AML-193 (cell line): ENCODE measurements at places on chromosomes 7 and 10.

DNA sequence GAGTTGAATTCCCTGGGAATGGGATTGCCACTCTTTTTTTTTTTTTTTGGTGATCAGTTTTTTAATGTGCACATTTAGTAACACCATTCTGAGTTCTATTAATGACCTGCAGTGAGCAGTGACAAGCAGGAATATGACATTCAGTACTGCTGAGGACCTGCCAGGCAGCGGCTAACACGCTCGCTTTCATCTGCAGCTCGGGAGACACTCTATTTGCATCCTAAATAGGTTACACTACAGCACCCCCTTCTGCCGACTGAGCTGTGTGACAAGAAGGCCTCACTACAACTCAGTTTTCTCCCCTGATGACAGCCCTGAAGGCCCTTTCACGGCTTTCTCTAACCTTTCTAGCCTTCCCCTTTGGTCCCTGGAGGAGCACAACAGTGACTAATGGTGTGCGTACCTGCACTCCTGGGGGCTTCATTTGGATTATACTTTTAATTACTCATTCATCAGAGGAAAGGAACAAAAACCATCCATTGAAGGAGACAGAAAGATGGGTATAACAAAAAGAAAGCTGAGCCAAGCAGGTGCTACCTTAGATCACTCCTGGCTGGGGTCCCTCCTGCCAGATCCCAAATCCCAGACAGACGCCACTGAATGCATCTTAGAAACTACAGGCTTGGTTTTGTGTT is 872.4 kb downstream of the LRMDA start:
- DNase-seq: no peak

DNA sequence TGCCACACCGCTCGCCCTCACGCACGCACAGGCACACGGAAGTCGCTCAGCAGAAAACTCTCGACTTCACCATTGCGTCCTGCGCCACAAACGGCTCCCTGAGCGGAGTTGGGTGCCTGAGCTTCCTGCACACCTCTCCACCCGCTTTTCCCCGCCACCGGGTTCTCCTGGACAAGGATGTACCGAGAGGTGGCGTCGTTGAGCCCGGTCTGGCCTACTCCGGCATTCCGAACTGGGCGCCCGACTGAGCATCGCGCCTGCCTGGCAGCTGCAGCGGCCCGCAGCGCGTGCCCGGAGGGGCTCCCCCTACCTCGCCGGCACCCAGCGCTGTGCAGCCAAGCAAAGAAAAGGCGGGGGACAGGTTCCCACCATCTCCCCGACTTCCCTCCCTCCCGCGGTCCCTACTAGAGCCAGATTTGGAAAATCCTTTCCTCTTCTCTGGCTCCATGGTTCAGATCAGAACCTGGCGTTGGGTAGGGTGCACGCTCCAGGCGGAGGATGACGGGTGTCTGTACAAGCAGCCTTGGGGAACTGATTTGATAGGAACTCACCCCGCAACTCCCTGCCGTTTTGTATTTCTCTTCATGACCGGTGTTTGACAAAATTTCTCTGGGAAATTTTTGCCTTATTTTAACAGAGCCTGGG is 1.7 kb downstream of the SORCS3 start:
- no peak for DNase-seq

GRCh38 chr10:73803680-73804286 is 7.6 kb downstream of the NDST2 start:
- DNase-seq: no peak

- DNase-seq: no peak
These were observed 609.7 kb downstream of the TNS3 start for GRCh38 chr7:46972205-46972604.

DNA sequence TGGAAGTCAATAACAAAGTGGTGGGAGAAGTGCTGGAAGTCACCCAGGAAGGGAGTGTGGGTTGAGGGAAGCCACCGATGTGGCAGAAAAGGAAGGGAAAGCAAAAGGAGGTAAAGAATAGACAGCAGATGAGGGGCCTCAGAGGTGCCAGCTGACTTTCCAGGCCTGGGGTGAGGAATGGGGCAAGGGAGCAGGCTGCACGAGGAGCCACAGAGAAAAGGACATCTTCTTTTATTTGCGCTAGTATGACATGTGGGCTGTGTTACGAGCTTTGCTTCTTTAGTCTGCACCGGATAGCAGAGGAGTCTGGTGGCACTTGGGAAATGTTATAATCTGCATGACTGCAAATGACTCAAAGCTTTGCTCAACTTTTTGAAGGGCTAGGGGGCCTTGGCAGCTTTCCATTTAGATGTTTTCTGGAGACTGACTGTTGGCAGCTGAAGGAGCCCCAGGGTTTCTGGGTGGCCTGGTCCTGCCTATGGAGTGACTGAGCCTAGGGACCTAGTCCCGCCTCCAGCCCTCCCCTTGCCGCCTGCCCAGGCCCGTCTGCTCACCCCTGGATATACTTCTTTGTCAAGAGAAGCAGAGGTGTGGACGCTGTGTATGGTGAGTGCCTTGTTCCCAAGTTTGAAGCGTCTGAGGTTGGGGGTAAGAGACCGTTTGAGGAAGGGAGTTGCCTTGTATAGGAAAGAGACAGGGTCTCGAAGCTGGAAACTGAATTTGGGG is 5.1 kb downstream of the PRXL2A start:
- no peak for DNase-seq

GRCh38 chr10:97047083-97047736 is 138.5 kb downstream of the SLIT1 start:
- DNase-seq: no peak

GRCh38 chr10:131946321-131946751 is 35.4 kb downstream of the BNIP3 start:
- no peak for DNase-seq

- no peak for DNase-seq
These were observed 82.3 kb upstream of the NRG3 start for GRCh38 chr10:81792729-81793128.

DNA sequence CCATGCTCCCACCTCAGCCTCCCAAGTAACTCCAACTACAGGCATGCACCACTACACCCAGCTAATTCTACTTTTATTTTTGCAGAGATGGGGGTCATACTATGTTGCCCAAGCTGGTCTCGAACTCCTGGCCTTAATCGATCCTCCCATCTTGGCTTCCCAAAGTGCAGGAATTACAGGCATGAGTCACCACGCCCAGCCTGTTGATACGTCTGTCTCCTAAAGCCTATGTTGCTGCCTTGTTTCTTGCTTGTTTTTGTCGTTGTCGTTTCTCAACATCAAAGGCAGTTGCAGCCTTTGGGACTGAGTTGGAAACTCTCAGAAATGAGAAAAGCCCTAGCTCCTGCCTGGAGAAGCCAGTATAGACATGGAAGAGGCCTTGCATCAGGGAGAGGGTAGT is 49.9 kb downstream of the SORBS1 start:
- no peak for DNase-seq

DNA sequence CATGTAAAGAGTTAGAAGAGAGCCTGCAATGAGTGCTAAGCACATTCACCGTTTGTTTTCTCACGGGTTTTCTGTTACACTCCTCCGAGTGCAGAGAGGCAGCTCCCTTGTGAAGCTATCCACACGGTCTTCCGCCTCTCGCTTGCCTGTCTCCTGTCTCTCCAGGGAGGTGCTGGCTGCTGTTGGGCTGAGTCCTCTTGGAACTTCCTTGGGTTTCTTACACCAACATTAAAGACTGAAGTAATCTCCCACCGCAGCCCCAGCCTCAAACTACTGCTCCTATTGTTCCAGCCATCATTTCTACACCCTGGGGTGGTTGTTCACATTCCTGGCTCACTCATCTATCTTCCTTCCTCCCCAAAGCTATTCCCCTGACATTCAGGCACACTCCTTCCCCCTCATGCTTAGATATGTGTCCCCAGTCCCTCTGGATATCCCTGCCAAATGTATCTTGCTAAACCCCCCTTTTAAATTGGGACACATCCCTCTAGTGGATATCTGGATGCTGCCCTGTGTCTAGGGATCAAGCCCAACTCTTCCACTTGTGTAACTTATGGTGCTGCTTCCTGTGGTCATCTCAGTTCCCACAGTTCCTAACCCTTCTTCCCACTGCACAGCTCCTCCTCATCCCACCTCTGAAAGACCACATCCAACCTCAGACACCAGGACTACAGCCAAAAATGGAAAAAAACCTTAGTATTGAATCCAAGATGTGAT is 14.1 kb downstream of the ESYT2 start:
- no peak for DNase-seq

- no peak for DNase-seq
These were observed 46.3 kb upstream of the HBP1 start for GRCh38 chr7:107122486-107122911.

GRCh38 chr10:123669886-123670285 is 3.7 kb downstream of the GPR26 start:
- DNase-seq: no peak
